ENCODE measurements at places on chromosomes 5 and 9.

- DNase-seq = no peak
These were observed 16.7 kb upstream of the PDCL start for GRCh38 chr9:122845116-122845515.

DNA sequence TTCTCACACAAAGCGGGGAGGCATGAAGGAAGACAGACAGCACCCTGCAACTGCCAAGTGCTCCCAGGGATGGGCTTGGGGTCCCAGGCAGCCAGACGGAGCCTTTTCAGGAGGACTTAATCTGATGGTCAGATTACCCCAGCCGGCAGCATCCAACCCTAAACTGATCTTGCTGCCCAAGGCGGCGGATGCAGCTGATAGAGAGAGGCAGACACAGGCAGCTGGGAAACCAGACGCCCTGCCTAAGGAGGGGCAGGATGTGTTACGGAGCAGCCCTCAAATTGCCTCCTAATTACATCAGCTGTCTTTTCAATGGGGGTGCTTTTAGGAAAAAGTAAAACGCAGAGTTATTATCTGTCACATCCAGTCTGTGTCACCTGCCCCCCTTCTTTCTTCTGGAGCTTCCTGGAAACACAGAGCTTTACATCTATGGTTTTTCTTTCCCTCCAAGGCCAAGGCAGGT, 190.9 kb upstream of the PANK3 start:
- no peak for DNase-seq

GRCh38 chr5:7261049-7261448, 134.9 kb upstream of the ADCY2 start:
- DNase-seq = peak; percentile 11

DNA sequence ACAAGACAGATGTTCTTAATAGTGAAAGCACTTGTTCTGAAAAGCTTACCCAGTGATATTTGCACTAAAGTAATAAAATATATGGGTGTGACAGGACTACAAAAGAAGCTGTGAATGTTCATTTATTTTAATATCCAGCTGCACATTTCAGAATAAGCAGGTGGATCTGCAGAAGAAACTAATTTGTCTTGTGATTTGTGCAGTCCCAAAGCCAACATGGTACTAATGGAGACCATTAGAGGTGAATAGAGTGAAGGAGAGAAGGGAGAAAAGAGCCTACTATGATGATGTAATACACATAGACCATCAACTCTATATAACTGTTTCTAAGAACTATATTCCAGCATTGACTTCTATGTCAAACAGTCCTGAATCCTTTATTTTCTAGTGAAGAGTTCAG, 362.8 kb downstream of the ISL1 start:
- DNase-seq = no peak

DNA sequence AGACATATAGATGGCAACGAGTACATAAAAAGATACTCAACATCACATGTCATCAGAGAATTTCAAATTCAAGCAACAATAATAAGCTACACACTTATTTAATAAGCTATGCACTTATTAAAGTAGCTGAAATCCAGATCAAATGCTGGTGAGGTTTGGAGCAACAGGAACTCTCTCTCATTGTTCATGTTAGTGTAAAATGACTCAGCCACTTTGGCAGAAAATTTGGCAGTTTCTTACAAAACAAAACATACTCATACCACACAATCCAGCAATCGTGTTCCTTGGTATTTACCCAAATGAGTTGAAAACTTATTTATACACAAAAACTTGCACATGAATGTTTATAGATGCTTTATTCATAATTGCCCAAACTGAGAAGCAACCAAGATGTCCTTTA, 131.5 kb upstream of the NFIL3 start:
- no peak for DNase-seq

DNA sequence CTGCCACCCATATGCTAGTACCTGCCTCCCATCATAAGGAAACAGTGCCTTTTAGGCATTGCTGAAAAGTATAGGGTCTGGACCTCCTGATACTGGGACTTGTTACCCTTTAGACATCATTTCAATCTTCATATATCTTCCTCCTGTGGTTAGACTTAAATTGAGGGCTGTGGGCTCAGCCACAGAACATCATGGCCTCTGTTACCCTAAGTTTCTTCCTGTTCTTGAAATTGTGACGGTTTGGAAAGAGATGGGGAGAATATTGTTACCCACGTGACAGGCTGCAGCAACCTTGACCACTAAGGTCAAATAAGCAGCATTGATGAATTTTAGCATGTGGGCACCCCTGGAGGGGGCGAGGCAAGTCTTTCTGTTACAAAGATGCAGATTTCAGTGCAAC, 87.7 kb downstream of the PDE8B start:
- DNase-seq = no peak

GRCh38 chr5:132283423-132284043, 10.7 kb upstream of the SLC22A4 start:
- DNase-seq = peak; percentile 35

DNA sequence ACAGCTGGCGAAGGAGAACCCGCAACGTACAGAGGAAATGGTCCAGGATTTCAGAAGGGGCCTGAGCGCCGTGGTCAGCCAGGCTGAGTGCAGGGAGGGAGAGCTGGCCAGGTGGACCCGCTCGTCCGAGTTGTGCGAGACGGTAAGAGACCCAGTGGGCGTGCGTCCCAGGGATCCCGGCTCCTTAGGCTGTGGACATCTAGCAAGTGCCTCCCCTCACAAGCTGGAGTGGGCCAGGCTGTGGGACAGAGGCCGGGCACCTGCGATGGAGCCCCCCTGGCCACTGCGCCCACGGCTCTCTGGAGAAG, 29.5 kb upstream of the LRRC14B start:
- DNase-seq = no peak

- peak; percentile 78 for DNase-seq
These were observed 92.1 kb downstream of the NR3C1 start for GRCh38 chr5:143311428-143311827.

DNA sequence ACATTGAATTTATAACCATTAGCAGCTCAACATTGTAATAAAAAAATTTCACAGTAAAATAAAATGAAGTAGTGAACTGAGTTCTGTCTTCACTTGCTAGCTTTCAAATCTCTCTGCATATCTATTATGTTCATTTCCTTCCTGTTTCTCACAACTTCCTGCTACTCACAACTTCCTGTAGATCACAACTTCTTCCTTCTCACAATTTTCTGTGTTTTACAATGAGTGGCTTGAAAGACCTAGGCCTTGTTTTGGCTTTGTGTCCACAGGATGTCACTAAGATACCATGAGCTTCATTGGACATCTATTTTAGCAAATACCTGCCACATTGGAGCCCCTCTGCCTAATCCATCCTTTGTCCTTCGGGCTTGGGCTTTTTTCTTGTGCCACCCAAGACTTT, 480.3 kb upstream of the ADAMTS16 start:
- no peak for DNase-seq

GRCh38 chr9:10700915-10701314, 88.1 kb upstream of the PTPRD start:
- DNase-seq = no peak

DNA sequence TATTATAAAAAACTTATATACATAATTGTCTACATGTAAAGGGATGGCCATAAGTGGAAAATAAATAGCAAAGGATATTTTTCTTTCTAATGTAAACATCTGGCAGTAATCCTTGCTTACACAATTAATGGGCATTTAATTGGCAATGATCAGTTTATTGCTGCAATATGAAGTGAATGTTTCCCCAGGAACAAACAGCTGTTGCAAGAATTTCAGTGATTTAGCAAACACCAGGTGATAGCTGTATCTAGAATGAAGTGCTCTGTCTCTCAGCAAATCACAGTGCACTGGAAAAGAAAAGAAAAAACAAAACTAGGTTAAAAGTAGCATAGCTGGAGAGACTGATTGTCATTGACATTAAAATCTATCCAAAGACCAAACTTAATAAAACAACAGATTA, 594.5 kb upstream of the ARRDC3 start:
- no peak for DNase-seq

- no peak for DNase-seq
These were observed 48.6 kb downstream of the NR2F1-AS1 start for GRCh38 chr5:93532370-93532769.

GRCh38 chr5:13708432-13708831, 236.1 kb downstream of the DNAH5 start:
- no peak for DNase-seq

- DNase-seq = no peak
These were observed 1.5 kb upstream of the DEPDC1B start for GRCh38 chr5:60701321-60701968.

- no peak for DNase-seq
These were observed 16.2 kb downstream of the DUSP1 start for GRCh38 chr5:172754596-172755356.

GRCh38 chr5:1745123-1745795, 54.4 kb downstream of the MRPL36 start:
- no peak for DNase-seq

DNA sequence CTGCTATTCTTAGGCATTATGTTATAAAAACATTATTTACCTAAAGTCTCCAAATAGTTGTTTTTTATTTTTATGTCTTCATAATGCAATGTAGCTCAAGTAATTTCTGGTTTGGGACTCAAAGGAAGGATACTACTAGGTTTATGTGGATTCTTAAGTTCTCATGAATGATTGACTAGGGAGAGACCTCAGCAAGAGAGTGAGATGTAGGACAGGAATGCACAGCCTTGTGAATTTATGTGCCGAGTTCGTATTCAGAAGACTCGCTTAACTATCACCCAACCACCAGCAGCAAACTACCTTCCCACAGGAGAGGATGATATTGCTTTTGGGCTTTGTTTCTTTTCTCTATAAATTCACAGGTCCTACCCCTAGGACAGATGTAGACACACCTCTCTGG, 282.9 kb downstream of the ARHGEF28 start:
- no peak for DNase-seq

- no peak for DNase-seq
These were observed 5.0 kb downstream of the SRD5A1 start for GRCh38 chr5:6638236-6638635.

DNA sequence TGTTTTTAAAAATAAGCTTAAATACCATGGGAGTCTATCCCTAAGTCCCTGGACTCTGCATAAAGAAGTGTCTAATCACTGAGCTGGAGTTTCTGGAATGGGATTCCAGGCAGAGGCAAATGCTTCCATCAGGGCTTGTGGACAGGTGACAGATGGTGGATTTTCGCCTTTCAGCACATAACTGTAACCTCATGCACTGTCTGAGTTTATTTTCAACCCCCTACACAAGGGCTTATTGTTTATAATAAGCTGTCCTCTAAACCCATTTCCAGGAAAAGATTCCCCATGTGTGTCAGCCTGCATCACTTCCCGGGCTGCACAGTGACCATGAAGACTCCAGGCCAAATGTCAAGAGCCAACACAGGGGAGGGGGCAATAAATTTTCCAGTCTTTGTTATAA, 264.0 kb downstream of the PIK3R1 start:
- DNase-seq = no peak

DNA sequence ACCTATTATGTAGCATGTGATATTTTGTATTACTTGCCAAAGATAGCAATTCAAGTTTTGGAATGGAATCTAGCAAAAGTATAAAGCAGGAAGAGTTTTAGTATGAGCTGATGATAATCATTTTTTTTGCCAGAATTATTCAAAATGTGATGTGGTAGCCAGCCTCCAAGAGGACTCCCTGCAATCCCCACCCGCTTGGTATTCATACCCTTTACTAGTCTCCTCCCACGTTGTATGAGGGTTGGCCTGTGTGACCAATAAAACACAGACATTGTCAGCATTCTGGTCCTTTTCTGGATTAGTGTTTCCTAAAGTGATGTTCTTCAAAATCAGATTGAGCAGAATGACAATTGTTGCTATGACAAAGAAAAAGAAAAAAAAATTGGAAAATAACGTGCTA, 63.8 kb downstream of the TARS1 start:
- no peak for DNase-seq

All from SW 1271 (cell line).